ENCODE measurements at places on chromosomes 16 and 17. TPM values are rescaled to one million over a fixed set of nuclear protein-coding genes. Genes with fewer than 3 reads are reported as not detected.

DNA sequence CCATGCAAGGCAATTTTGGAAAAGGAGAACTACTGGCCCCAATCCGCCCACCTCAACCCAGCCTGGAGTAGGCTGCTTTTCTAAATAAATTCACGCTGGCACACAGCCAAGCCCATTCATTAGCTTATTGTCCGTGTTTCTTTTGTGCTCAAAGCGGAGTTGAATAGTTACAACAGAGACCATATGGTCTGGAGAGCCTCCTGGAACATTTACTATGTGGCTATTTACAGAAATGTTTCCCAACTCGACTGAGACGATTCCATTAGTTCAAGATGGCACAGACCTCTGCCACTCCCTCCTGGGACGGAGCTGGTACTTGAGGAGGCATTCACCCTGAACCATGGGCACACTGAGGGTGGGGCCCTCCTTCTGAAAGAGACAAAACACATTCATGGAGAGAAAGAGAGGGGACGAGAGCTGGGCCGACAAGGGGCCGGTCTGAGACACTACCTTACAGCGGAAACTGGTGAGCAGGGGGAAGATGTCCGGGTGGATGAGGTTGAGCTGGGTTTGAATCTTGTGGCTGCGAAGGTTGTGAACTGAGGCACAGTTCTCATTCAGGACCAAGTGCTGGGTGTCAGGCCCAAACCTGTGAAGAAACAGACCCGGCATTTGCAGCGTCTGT lies 15.7 kb downstream of the ELAC2 start:
- no peak for DNase-seq

GRCh38 chr17:39651923-39652586 lies 13.1 kb upstream of the TCAP start:
- no peak for DNase-seq

DNA sequence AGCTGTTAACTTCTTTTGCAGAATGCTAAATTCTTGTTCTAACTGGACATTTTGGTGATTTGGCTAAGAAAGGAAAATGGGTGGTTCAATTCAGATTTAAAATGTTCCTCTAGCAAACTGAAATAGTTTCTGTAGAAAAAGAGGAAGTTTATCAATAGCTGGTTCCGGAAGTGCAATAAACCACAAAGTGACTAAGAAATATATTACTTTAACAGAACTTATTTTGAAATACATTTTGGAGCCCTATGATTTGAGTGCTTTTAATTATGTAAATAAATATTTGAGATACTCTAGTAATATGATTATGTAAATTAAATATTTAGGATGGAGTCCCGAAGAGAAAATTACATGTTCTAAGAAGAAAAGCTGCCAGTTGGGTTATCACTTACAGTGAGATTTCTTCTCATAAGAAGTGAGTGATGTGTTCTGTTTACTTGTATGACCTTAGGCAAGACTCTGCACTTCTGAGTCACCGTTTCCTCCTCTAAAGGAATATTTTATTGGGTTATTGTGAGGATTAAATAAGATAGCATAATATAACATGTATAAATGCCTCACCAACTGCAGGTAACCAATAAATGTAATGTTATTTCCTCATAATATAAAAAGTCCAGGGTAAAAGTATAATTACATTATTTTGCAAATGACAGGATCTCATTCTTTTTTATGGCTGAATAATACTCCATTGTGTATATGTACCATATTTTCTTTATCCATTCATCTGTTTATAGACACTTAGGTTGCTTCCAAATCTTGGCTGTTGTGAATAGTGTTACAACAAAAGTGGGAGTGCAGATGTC lies at the start of gene EVI2B:
EVI2B (minus strand) TSS at position 73 of the 800 bp plus-strand sequence. CDS start 8,445 bp downstream, outside the sequence.
- DNase-seq: no peak

GRCh38 chr16:83689385-83689831 lies 118.4 kb upstream of the HSBP1 start:
- no peak for DNase-seq

GRCh38 chr17:20120836-20121235 lies 111.7 kb downstream of the SPECC1 start:
- no peak for DNase-seq

DNA sequence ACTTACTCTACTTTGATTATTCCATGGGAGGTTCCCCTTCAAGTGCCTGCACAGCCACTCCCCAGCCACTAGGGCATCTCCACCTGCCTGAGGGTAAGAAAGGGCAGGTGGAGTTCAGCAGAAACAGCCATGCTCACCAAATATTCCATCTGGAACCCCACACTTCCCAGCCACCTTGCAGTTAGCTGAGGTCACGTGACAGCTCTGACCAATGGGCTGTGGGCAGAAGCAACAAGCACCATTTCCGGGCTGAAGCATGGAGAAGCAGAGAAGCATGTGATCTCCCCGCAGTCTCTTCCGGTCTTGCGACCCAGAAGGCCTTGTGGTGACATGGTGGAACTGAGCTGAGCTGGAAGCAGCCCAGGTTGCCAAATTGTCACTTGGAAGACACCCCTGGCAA lies 108.6 kb downstream of the CCT6B start:
- DNase-seq: no peak

DNA sequence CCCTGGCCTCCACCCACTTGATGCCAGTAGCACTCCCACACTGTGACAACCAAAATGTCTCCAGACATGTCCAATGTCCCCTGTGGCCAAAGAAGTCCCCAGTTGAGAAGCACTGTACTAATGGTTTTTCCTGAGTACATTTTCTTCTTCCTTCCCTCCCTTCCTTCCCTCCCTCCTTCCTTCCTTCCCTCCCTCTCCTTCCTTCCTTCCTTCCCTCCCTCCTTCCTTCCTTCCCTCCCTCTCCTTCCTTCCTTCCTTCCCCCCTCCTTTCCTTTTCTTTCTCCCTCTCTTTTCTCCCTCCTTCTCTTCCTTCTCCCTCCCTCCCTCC lies 76.7 kb upstream of the CDC42EP4 start:
- no peak for DNase-seq

DNA sequence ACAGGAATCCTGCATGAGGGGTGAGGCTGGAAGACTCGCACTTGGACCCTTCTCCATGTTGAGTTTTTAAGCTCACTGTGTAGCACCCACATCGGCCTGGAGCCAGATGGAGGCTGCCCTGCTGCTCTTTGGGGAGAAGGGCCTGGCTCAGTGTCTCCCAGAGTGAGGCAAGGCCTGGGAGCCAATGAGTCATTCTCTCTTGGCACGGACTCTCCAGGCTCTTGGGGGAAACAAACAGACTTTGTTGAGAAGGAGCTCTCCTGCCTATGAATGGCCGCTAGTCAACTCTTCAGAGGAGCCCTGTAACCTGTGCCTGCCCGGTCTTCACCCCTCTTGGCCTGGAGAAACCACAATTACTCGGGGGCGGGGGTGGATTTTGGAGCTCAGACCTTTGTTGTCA lies 50.8 kb upstream of the MAF start:
- no peak for DNase-seq

GRCh38 chr16:53664724-53665345 lies 38.8 kb downstream of the RPGRIP1L start:
- no peak for DNase-seq

DNA sequence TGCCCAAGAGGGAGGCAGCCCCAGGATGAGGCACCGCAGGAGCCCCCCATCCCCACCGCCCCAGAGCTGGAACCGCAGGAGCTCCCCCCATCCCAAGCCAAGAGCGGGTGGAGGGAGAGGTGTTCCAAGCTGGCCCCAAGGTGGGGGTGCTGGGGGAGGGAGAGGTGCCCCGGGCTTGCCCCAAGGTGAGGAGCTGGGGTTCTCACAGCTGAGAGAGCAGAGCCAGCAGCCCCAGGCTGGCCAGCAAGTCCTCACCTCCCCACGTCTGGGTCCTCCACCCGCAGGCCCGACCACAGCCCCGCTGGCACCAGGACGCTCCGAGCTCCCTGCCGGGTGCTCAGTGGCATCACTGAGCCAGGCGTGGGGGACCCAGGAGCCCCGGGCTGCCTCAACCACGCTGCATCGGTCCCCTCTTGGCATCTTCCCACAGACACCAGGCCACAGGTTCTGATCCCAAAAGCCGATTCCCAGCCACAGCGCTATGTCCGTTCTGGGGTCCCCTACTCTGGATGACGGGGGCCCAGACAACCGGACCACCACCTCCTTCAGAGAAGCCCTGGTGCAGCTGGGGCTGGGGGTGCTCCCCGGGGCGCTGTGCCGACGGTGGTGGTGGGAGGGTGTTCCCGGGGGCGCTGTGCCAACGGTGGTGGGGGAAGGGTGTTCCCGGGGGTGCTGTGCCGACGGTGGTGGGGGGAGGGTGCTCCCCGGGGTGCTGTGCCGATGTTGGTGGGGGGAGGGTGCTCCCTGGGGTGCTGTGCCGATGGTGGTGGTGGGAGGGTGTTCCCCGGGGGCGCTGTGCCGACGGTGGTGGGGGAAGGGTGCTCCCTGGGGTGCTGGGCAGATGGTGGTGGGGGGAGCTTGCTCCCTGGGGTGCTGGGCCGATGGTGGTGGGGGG lies 15.4 kb upstream of the WDR45B start:
- DNase-seq: no peak

- no peak for DNase-seq
These were observed 234.5 kb upstream of the MYOCD start for GRCh38 chr17:12431188-12431587.

GRCh38 chr17:80430446-80431245 lies 15.7 kb downstream of the ENDOV start:
- no peak for DNase-seq

DNA sequence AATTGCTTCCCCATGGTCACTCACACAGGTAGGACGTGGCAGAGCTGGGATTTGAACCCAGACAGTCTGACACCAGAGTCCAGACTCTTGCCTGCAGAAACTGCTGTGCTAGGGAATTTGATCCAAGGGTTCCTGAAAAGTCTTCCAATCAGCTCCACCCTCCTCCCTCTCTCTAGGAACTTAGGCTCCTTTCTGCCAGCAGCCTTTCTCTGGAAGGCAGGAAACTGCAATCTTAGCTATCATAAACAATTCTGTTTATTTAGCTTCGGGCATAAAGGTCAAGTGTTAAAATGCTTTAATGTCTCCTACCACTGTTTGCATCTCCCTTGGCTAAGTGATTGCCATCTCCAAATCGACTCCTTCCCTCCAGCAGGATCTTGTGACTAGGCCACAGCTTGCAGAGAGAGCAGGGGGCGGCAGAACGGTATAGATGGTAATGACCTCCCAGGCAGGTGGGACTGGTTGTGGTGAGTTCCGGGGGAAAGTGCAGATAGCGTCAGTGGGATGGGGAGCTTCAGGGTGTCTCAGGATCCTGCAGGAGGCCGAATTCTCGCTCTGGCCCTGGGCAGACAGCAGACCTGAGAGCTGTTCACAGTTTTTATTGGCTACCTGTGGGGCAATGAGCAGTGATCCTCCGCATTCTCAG lies 882.4 kb upstream of the EEF2KMT start:
- no peak for DNase-seq

DNA sequence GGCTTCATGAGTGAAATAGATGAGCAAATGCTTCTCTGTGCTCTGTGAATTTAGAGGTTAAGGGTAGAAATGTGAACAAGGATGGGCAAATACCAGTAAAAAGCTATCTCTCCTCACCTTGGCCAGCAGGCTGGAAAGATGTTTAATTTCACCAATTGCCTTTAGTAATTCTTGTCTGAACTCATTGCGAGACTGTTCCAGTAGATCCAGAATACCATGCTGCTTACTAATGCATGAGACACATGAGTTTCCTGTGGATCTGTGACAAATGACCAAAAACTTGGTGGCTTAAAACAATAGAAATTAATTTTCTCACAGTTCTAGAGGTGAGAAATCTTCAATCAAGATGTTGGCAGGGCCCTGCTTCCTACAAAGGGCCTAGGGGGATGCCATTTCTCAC lies 9.3 kb upstream of the ZNF624 start:
- DNase-seq: no peak

DNA sequence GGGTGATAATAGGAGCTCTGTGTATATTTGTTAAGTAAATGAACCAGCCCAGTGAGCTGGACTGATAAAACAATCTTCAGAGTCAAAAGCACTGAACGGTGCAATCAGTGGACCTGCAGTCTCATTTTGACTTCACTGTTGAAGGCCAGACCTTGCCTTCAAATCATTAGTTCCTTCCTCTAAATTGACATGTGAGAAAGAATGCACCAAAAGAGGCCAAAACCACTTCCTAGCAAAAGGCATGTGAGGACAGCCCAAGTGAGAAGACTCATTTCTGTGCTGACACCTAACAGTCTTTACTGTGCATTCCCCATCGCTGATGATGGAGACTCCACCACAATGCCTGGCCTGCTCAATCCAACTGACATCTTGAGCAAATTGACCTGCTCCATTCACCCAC lies 10.6 kb downstream of the GTF3C1 start:
- no peak for DNase-seq

GRCh38 chr16:29736112-29736511 lies 9.7 kb downstream of the C16orf54 start:
- DNase-seq: no peak

- DNase-seq: no peak
These were observed 4.6 kb downstream of the OSBPL7 start for GRCh38 chr17:47816947-47817346.

DNA sequence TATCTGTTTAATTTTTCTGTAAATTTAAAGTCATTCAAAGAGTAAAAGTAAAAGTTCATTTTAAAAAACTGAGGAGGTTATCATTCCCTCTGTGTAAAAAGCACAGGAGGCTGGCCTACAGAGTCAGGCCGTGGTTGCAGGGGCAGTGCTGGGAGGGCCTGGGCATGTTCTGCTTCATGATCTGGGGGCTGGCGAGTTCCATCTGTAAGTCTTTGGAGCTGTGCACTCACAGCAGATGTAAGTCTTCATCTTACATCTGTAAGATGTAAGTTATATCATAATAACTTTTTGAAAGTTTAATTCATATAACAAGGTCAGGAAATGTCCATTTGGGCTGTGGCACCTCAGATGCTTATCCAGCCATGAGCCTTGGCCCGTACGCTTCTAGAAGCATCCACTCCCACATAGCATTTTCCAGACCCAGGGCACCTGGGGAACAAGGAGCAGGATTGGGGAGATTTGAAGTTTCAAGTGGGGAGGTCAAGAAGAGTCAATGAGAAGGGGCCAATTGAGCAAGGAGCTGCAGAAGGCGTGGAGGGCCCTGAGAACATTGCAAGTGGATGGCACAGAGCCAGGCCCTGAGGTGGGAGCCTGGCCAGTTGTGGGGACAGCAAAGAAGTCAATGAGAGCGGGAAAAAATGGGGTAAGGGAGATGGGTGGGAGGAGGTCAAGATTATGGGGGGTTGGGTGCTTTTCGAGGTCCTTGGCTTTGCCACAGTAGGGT lies 54.1 kb downstream of the TNFRSF13B start:
- peak; percentile 58 for DNase-seq

GRCh38 chr17:63516910-63517824 lies 6.0 kb upstream of the KCNH6 start:
- DNase-seq: no peak

RAP1GAP2 gene
- total RNA-seq: 22.6 TPM

KRT26 gene
- total RNA-seq: not detected

ADAM11 gene
- 3.7 TPM for total RNA-seq

NPTX1 gene
- total RNA-seq: 0.49 TPM

SPG7 gene
- 119 TPM for total RNA-seq

PIMREG gene
- total RNA-seq: 0.74 TPM

SKAP1 gene
- total RNA-seq: 5.6 TPM

KRTAP4-3 gene
- not detected for total RNA-seq

SCARF1 gene
- 26.3 TPM for total RNA-seq

CA5A gene
- not detected for total RNA-seq

ZPBP2 gene
- total RNA-seq: not detected

ADAP2 gene
- total RNA-seq: 14.0 TPM

COL1A1 gene
- 171 TPM for total RNA-seq

RNF157 gene
- 8.8 TPM for total RNA-seq

DPEP3 gene
- total RNA-seq: not detected

TEKT3 gene
- total RNA-seq: not detected

CCL23 gene
- 13.3 TPM for total RNA-seq

Measured in vagina (tissue), 2 donors.